ENCODE measurements at places on chromosomes 1 and 21.

- DNase-seq: peak; percentile 32
Measured at GRCh38 chr1:150876119-150876454, 312 bp downstream of the ARNT start.

GRCh38 chr1:27727126-27727525 lies 1.4 kb downstream of the FAM76A start:
- no peak for DNase-seq

GRCh38 chr1:68969441-68969840 lies 472.6 kb upstream of the DEPDC1 start:
- no peak for DNase-seq

DNA sequence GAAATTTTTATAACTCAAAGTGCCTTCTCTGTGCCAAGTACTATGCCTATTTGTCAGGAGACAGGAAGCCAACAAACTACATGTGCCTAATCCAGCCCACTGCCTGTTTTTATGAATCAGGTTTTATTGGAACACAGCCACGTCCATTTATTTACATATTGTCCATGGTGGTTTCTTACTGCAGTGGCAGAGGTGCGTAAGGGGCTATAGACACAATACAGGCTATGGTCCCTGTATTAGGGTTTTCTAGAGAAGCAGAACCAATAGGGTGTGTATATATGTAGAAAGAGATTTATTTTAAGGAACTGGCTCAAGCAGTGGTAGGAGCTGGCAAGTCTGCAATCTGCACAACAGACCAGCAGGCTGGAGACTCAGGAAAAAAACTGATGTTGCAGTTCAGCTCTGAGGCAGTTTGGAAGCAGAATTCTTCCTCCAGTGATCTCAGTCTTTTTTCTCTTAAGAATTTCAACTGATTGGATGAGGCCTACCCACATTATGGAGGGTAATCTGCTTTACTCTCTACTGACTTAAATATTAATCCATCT lies 15.4 kb downstream of the PPIE start:
- DNase-seq: no peak

DNA sequence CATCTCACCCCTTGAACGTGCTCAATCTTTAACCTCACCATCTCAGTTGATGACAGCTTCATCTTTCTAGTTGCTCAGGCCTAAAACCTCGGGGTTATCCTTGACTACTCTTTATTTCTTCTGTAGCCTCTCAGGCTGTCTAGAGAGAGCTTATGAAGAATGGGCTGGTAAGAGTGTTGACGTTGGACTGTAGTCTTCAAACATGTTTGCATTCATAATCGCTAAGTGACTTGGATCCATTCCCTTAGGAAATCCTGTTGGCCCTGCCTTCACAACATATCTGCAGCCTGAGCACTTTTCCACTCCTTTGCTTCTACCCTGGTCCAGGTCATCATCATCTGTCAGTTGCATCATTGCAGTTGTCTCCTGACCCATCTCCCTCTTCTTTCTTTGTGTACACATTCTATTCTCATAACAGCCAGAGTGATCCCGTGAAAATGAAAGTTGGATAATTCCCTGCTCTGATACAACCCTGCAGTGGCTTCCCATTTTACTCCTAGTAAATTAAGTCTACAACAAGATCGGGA lies 10.5 kb downstream of the UCK2 start:
- no peak for DNase-seq

- no peak for DNase-seq
Measured at GRCh38 chr1:7587108-7587772, 183.9 kb upstream of the VAMP3 start.

GRCh38 chr1:158019171-158019868 lies 25.9 kb downstream of the KIRREL1 start:
- peak; percentile 71 for DNase-seq

- peak; percentile 31 for DNase-seq
Measured at GRCh38 chr1:28370239-28371009, 884 bp downstream of the PHACTR4 start.

GRCh38 chr1:184972315-184973055 lies 1.8 kb downstream of the NIBAN1 start:
- DNase-seq: no peak

- no peak for DNase-seq
Measured at GRCh38 chr1:20483098-20483832, 2.7 kb downstream of the CAMK2N1 start.

DNA sequence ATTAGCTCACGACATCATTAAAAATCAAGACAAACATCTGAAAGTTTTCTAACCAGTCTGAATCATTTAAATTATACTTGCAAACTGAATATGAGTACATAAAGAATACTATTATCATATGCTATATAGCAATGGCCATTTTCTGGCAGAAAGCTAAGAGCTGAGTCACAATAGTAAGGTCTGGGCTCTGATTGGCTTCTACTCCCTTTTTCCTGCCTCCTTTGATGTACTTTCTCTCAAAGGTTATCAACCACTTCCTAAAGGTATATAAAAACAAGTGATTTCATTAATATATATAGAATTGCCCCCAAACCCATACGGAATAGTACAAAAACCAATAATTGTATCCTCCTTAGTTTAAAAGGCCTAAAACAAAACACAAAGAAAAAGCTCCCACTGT lies 7.0 kb downstream of the KCNA3 start:
- no peak for DNase-seq

- DNase-seq: no peak
Measured at GRCh38 chr1:14972107-14972506, 181.4 kb upstream of the TMEM51 start.

DNA sequence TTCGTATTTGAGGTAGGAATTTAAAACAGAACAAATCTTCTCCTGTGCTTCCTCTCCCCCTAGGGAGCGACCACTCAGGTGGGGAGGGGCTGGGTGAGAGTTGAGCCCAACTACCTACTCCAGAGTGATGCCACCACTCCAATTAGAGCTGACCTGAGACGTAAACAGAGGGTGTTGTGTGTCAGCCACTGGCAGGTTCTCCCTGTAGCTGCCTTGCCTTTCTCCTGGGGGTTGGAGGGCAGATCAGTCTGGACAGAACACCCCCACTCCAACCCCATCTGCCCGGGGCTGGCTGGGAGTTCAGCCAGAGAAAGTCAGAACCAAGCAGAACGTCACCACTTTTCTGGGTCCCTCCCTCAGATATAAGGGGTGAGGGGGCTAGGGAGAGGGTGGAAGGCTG lies 2.0 kb downstream of the HPDL start:
- DNase-seq: no peak

- DNase-seq: no peak
Measured at GRCh38 chr1:93219443-93219842, 38.9 kb downstream of the CCDC18 start.

- DNase-seq: no peak
Measured at GRCh38 chr21:41668051-41668541, 98.8 kb downstream of the RIPK4 start.

DNA sequence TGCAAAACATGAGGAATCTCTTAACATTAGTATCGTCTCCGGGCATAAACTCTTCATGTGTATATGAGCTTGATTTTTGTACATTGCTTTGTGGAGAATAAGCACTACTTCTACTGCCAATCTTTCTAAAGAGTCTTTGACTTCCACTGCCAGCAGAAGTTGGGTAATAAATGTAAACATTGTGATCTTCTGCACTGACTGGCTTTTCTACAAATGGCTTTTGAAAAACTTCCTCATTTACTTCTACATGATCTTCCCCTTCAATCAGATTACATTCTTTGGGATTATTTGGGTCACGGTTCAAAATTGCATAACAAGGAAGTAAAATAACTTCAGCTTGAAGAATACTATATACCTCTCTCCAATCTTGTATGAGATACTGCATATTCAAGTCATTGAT lies 30.4 kb upstream of the SLC44A5 start:
- DNase-seq: no peak

- DNase-seq: no peak
Measured at GRCh38 chr1:167052389-167052788, 37.8 kb downstream of the GPA33 start.

- no peak for DNase-seq
Measured at GRCh38 chr1:19577036-19577435, 67.1 kb upstream of the NBL1 start.

DNA sequence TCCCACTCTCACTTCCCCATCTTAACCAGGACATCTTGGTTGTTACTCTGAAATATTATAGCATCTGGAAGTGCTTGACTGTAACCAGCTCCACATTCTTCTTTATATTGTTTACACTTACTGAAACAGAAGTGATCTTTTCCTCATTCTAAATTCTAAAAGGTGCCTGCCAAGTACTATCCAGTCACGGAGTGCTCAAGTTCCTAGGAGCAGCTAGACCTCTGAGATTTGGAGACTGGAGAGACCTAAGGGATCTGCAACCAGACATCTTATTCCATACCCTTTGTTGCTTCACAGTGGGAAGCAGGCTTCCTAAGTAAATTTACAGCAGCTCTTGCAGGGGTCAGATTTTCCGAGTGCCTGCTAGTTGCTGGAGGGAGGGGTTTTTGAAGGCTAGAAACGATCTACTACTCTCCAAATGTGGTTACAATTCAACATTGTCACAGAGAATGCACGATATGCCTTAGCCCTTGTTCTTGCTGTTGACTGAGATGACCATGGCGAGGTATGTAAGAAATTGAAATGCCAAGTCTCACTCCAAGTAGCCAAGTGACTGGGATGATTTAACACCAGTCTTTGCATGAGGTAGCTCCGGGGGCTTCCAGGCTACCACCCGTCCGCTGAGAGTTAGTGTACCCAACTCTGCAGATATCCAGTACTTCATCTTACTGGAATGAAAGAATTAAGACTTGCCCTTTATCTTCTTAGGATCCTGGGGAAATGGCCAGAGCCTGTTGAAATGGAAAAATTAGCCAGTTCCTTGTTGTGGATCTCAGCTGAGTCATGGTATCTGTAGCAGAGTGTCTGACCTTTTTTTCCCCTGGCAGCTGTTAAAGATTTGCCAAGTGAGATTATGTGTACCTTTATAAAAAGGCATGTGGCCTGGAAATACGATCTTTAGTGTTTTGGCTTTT lies 150.8 kb downstream of the MAST2 start:
- DNase-seq: no peak

DNA sequence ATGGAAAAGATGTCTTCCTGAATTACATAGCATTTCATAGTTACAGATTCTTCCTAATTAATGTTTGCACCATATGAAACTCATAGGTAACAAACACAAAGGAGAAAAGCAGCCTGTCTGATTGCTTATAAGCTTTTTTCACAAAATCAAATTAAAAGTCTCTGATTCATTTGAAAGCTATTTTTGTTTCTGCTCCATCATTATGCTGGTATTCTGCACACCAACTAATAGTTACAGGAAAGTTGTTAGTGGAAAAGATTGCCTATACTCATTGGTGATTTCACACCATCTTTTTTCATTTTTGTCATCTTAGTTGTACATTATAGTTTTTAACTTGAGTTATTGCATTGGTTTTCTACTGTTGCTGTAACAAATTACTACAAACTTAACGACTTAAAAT lies 70.0 kb downstream of the PRKAA2 start:
- no peak for DNase-seq

DNA sequence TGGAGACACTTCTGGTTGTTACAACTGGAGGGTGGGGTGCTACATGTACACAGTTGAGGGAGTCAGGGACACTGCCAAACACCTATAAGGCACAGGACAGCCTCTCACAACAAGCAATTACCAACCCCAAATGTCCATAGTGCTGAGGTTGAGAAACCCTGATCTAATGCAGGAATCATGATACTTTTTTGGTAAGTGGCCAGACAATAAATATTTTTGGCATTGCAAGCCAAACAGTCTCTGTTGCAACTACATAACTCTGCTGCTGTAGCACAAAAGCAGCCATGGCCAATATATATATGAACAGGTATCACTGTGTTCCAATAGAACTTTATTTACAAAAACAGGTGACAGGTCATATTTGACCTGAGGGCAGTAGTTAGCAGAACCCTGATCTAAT lies 177.5 kb downstream of the ASTN1 start:
- DNase-seq: no peak

GRCh38 chr1:220812308-220812707 lies 25.6 kb downstream of the MTARC1 start:
- DNase-seq: no peak

- no peak for DNase-seq
Measured at GRCh38 chr1:110176299-110176956, 26.1 kb downstream of the SLC6A17 start.

DNA sequence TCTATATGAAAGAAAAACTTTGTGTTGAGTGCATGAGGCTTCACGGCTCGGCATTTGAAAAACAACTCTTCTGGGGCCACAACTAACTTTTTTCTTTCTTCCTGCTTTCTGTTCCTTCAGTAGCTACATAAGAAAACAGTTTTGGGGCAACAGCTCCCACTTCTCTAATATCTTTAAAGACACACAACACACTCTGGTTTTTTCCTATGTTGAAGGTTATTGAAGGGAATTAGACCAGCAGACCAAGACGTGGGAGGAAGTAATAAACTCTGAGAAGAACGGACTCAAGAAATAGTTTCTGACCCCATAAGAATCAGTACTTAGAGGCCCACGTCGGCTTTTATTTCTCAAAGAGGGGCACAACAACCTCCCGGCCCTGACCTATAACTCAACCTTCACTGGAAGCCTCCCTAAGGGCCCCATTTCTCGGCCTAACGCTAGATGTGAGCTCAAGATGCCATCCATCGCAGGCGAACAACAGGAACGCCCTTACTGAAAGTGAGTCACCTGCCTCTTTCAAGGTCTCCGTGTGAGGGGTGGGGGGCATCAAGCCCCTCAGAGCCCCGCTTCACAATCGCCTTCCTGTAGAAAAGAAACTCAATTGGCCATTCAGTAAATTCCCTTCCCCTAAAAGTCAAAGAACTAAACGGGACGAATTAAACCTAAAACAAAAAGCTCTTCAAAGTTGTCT lies 844 bp downstream of the ZMYM6 start:
- DNase-seq: no peak

GRCh38 chr21:45304476-45304830 lies 16.8 kb upstream of the POFUT2 start:
- DNase-seq: no peak

DNA sequence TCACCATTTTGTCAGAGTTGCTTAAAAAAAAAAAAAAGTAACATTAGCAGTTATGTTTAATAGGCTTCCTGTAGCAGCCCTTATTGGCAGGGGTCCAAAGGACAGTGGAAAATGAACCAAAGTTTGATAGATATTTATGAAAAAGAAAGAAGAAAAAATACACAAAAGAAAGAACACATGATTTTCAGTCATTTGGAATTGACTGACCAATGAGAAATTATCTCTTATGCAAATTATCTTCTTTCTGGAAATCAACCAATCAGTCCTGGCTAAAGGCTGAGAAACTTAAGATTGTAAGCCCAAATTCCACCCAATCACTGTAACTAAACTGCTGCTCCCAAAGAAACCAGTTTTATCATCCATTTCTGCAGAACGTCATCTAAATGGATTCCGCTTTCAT lies 282.4 kb downstream of the TM2D1 start:
- no peak for DNase-seq

DNA sequence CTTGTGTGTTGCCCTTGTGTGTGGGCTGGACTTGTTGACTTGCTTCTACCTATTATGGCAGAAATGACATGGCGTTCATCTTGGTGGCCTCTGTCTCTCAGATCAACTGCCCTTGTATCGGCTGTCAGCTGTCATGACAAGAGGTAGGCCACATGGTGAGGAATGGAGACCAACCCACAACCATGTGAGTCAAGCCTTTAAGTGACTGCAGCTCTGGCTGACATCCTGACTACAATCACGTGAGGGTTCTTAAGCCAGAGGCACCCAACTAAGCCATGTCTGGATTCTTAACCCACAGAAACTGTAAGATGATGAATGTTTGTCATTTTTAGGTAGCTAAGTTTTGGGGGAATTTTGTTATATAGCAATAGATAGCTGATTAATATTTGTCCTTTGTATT lies 82.1 kb downstream of the KCND3 start:
- DNase-seq: no peak

GRCh38 chr1:156705321-156705917 lies at the start of gene CRABP2:
Gene CRABP2 (minus strand): TSS chr1:156705583. CDS start chr1:156705446, 137 bp downstream.
- no peak for DNase-seq

GRCh38 chr1:223803211-223803610 lies 42.5 kb downstream of the TP53BP2 start:
- DNase-seq: no peak

Measured in HTR-8/SVneo (cell line).